Osteocyte (in vitro differentiated cells): ENCODE measurements at places on chromosomes 1 and 21. TPM values are rescaled to one million over a fixed set of nuclear protein-coding genes. Genes with fewer than 3 reads are reported as not detected.
A peak's percentile ranks its signal among the peaks of the same experiment; 100 is the strongest.

The LAMB3 gene
- total RNA-seq, result 2.6 and 4.1 TPM in 2 replicates

The EDARADD gene
- total RNA-seq, result 0.34 and 0.59 TPM in 2 replicates

DNA sequence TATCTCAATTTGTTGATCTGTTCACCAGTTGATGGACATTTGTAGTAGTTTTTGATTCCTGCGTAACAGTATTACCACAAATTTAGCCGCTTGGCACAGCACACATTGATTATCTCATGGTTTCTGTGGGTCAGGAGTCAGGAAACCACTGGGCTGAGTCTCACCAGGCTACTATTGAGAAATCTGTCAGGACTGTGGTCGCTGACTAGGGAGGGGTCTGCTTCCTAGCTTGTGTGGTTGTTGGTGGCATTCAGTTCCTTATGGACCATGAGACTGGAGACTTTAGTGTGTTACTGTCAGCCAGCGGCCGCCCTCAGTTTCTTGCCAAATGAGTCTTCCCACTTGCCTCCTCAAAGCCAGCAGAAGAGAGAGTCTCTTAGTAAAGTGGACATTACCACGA lies 9.8 kb downstream of the PEX14 start:
- peaks cover under 1% of the 10 kb centered on the region for H3K4me1 ChIP-seq
- no peak for DNase-seq
- no peak overlapping the region for H3K27ac ChIP-seq
- no peak overlapping the region for H3K4me3 ChIP-seq

DNA sequence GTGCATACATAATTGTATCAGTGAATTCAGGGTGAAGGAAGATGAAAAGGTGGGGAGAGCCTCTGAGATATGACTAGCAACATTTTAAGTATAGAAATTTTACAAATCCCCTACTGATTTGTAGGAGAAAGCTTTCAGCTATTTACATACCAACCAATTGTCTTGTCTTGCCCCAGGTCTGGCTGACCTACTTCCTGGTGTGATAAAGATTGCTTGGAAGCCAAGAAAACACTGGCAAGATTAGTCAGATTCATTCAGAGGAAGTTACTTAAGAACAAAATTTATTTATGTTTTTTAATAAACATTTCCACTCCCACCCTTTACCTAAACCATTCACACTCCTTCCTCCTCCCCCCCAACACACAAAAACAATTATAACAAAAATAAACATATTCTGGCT lies 17.5 kb downstream of the PTGS2 start:
- H3K4me1 ChIP-seq, result no peaks in the 10 kb centered on the region
- H3K4me3 ChIP-seq, result no peak overlapping the region
- no peaks in the 10 kb centered on the region for H3K36me3 ChIP-seq

- peak overlapping the region; percentile 4 for H3K4me3 ChIP-seq
- no peak overlapping the region for H3K27ac ChIP-seq
- no peak for DNase-seq
- no peaks in the 10 kb centered on the region for H3K27me3 ChIP-seq
- peaks cover 11% of the 10 kb centered on the region for H3K4me1 ChIP-seq
Observed at GRCh38 chr1:239814306-239814881, 277.3 kb upstream of the FMN2 start.

- H3K27ac ChIP-seq, result no peak overlapping the region
- H3K4me3 ChIP-seq, result no peak overlapping the region
- peaks cover 21% of the 10 kb centered on the region for H3K4me1 ChIP-seq
- H3K27me3 ChIP-seq, result peaks cover 4% of the 10 kb centered on the region
Observed at GRCh38 chr1:56824938-56825337, 5.7 kb upstream of the FYB2 start.

The PRKACB gene
- total RNA-seq, result 35.3 and 35.4 TPM in 2 replicates

DNA sequence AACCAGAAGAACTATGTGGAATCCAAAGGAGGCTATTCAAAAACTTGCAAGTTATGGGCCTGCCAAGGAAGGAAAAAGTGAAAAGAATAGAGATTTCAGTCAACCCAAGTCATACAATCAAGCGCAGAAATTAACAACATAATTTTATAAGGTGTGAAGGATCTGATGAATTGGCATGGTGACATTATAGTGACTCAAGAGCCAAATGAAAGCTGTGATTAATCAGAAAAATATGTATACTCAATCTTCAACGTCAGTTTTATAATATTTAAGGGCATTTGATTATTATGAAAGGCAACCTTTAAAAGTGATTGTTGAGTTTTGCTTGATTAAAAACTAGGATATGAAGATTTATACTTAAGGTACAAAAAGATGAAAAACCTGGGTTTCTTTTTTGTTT lies 37.8 kb upstream of the THEM4 start:
- peaks cover 3% of the 10 kb centered on the region for H3K27me3 ChIP-seq
- H3K4me3 ChIP-seq, result no peak overlapping the region
- DNase-seq, result no peak
- peak overlapping the region; percentile 96 for H3K27ac ChIP-seq

- no peak for DNase-seq
- no peak overlapping the region for H3K27ac ChIP-seq
- no peak overlapping the region for H3K4me3 ChIP-seq
- no peaks in the 10 kb centered on the region for H3K4me1 ChIP-seq
- H3K27me3 ChIP-seq, result no peaks in the 10 kb centered on the region
Observed at GRCh38 chr1:50562106-50562505, 138.9 kb upstream of the DMRTA2 start.

The BSND gene
- total RNA-seq, result not detected in 2 replicates

- no peaks in the 10 kb centered on the region for H3K36me3 ChIP-seq
- no peak overlapping the region for H3K4me3 ChIP-seq
- H3K27me3 ChIP-seq, result peaks cover 28% of the 10 kb centered on the region
- H3K4me1 ChIP-seq, result no peaks in the 10 kb centered on the region
- no peak overlapping the region for H3K27ac ChIP-seq
- DNase-seq, result no peak
Observed at GRCh38 chr1:221182791-221183533, 303.7 kb downstream of the HLX start.

The C1orf141 gene
- total RNA-seq, result not detected in 2 replicates

DNA sequence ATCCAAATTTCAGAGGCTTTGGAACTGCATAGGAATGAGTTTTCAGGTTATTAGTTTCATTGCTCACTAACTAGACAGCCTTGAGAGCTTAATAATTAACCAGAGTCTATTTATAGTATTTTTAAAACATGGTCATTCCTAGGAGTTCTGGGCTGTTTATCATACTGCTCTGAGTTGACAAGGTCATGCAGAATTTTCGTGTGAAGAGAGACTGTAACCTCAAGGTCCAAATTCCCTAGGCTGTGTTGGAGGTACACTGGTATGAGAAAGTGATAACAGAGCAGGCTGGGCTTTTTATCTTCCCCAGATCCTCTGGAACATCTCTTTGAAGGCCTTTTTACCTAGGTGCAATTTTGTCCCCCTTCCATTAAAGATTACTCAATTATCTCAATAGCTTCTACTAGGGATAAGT lies 736.3 kb downstream of the LTN1 start:
- peaks cover 24% of the 10 kb centered on the region for H3K4me1 ChIP-seq
- H3K36me3 ChIP-seq, result no peaks in the 10 kb centered on the region
- H3K27me3 ChIP-seq, result no peaks in the 10 kb centered on the region

GRCh38 chr1:24385160-24385940 lies 28.2 kb downstream of the STPG1 start:
- H3K36me3 ChIP-seq, result peaks cover 3% of the 10 kb centered on the region
- no peaks in the 10 kb centered on the region for H3K27me3 ChIP-seq
- H3K4me3 ChIP-seq, result no peak overlapping the region
- no peak for DNase-seq

GRCh38 chr1:18511874-18512150 lies 31.1 kb downstream of the KLHDC7A start:
- H3K4me3 ChIP-seq, result no peak overlapping the region
- no peak for DNase-seq
- H3K27me3 ChIP-seq, result no peaks in the 10 kb centered on the region
- H3K27ac ChIP-seq, result no peak overlapping the region
- H3K36me3 ChIP-seq, result no peaks in the 10 kb centered on the region

GRCh38 chr1:234731569-234732085 lies 121.6 kb upstream of the IRF2BP2 start:
- no peaks in the 10 kb centered on the region for H3K27me3 ChIP-seq
- DNase-seq, result no peak
- H3K36me3 ChIP-seq, result no peaks in the 10 kb centered on the region
- H3K27ac ChIP-seq, result peak overlapping the region; percentile 35
- peaks cover 33% of the 10 kb centered on the region for H3K4me1 ChIP-seq

DNA sequence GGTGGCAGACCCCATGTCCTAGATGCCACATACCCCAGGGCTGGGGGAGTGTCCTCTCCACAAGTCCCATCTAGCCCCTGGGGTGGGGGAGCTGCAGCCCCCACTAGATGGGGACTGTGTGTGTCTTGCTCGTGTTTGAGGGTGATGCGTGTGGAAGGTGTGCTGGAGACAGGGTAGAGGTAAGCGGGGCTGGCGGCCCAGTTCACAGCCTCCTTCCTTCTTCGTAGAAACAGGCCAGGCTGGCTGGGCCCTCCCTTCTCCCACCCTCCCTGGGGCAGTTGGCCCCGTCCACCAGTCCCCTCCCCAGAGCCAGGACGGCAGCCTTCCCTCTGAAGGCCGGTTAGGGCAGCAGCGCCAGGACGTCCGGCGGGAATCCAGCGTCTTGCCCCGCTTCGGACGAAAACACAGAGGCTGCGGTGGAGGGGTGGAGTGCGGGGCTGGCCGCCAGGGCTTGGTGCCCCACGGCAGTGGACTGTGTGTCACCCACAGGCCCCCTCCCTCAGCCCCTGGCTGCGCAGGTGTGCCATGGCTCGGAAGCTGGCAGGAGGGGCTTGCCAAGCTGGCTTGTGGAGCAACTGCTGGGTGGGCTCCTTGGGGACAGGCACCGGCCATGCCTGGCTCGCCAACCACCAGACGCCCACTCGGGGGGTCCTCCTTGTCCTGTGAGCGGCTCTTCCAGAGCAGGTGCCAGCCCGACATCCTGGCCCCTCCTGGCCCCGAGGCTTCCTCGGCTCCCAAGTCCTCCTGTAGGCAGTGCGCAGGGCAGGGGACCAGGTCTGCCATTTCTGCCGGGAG lies 3.6 kb downstream of the PRDM16 start:
- DNase-seq, result no peak
- H3K27me3 ChIP-seq, result peaks cover 2% of the 10 kb centered on the region

DNA sequence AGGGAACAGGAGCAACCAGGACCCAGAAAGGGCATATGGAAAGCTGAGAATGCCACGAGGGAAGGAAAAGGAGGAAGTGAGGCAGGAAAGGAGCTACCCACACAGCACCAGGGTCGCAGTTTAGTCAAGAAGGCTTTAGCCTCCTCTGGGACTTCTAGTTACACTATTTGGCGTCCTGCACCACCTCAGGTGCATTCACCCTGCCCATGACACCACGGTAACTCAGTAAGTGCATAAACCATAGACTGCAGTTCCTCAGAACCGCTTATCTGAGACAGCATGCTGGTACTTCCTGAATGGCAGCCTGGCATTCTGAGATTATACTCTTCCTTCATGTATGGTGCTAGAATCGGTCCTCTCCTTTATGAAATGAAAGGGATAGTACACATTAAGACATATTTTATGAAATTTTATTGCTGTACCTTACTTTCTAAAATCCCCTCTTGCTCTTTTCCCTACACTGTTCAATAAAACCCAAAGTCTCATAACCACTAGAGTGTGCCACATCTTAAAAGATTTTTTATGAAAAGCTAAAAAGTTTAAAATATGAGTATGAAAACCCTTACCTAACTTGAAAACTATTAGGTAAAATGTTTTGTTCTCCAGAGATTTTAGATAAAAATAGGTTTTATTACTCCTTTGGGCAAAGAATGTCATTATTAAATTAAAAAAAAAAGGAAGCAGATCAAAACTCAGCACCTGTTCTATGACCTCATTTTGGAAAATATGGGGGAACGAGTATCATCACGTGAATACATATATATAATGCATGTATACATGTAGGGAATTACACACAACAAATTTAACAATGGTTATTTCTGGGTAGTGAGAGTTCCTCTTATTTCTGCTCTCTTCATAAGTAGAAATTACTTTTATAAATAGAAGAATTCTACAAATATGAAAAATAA lies 67.3 kb downstream of the VAV3 start:
- peaks cover 6% of the 10 kb centered on the region for H3K27me3 ChIP-seq
- peaks cover 1% of the 10 kb centered on the region for H3K4me1 ChIP-seq
- no peak for DNase-seq
- H3K36me3 ChIP-seq, result no peaks in the 10 kb centered on the region
- H3K4me3 ChIP-seq, result no peak overlapping the region

DNA sequence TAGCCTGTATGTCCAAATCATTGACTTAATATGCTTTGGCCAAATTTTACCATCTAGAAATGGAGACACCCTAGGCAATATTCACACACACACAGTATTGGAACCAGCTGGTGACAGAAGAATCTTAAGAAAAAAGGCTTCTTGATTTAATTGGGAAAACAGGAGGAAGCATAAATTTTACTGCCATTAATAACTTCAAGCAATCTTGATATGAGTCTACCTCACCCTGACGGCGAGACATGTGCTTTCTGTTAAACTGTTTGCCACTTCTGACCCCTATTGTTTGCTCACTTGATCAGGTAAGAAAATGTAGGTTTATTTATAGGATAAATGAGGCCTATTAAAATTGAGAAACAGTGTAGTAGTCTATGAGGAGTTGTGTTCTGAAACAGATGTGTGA lies 73.2 kb downstream of the KIFAP3 start:
- H3K36me3 ChIP-seq, result peaks cover 12% of the 10 kb centered on the region
- no peak overlapping the region for H3K27ac ChIP-seq
- DNase-seq, result no peak
- H3K4me1 ChIP-seq, result peaks cover 4% of the 10 kb centered on the region

DNA sequence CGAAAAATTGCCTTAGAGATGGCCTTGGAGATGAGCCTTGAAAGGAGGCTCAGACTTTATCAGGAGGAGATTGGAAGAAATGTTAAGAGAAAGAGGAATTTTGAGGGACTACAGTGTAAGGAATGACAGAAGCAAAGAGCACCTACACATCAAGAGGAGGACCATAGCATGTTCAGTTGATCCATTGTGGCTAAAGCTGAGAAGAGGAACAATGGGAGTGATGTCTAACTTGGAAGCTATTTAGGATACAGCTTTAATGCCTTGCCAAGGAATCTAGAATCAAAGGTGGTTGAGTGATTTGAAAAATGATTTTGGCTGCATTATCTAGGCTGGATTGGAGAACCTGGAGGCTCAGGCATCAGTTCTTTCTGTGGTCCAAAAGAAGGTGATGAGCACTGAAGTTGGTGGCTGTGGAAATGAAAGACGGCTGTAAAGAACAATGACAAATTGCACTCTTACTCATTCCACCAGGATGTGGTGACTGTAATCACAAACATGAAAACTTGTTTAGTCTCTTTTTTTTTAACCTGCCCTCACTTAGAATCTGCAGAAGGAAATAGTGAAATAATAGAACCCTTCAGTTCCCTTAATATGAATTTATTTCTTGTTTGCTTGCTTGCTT lies 11.3 kb downstream of the FAM20B start:
- no peaks in the 10 kb centered on the region for H3K27me3 ChIP-seq
- H3K4me1 ChIP-seq, result peaks cover 48% of the 10 kb centered on the region
- DNase-seq, result no peak
- H3K27ac ChIP-seq, result no peak overlapping the region
- no peaks in the 10 kb centered on the region for H3K36me3 ChIP-seq

- DNase-seq, result no peak
- no peaks in the 10 kb centered on the region for H3K27me3 ChIP-seq
- no peak overlapping the region for H3K4me3 ChIP-seq
- peaks cover 16% of the 10 kb centered on the region for H3K36me3 ChIP-seq
- no peaks in the 10 kb centered on the region for H3K4me1 ChIP-seq
Observed at GRCh38 chr21:42567861-42568260, 54.2 kb downstream of the SLC37A1 start.
